ENCODE measurements at places on chromosomes 1 and 21.

GRCh38 chr1:8670371-8670818 is 147.0 kb downstream of the RERE start:
- DNase-seq: no peak

DNA sequence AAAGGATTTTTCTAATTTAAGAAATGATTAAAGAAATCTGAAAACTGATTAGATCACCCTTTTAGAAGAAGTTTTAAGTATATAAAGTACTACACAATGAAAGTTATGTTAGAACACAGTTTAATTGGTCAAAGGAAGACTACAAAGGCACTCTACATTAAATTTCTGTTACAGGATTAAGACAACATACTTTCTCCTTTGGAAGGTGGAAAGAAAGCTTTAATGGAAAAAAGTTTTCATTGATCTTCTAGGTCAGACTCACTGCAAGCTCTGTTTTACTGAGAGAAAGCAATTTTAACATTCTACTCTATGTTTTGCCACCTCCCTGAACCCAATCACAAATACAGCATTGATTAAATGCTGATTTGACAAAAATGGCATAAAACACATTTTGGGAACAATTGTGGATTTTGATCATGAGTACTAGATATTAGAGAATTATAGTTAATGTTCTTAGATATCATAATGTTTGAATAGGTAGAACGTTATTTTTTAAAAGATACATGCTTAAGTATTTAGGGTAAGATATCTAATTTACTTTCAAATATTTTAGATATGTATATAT is 32.0 kb downstream of the WDR26 start:
- DNase-seq: no peak

- no peak for DNase-seq
Measured at GRCh38 chr1:205709059-205709398, 28.7 kb upstream of the SLC45A3 start.

DNA sequence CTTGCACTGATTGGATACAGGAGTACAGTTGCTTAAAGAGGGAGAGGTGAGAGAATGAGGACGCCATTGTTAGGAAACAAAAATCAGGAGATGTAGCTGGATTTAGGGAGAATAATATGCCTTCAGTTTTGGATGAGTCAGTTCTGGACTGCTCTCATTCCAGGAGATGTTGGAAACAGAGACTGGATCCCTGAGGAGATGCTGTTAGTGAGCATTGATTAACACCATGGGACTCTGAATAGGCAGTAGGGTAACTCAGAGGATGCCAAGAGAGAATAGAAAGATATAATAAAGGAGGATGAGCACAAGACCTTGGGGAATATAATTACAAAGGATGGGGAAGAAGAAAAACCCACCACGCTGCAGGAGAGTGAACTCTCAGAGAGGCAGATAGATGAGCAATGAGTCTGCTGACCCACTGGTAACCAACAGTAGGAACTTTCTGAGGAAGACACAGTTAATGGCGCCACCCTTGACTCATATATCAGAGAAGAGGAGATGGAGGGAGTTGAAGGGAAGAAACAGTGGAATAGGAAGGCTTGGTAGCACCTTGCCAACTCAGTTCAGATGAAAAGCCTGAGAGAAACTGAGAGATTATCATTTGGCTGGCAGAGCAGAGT is 10.5 kb downstream of the KCNJ15 start:
- no peak for DNase-seq

DNA sequence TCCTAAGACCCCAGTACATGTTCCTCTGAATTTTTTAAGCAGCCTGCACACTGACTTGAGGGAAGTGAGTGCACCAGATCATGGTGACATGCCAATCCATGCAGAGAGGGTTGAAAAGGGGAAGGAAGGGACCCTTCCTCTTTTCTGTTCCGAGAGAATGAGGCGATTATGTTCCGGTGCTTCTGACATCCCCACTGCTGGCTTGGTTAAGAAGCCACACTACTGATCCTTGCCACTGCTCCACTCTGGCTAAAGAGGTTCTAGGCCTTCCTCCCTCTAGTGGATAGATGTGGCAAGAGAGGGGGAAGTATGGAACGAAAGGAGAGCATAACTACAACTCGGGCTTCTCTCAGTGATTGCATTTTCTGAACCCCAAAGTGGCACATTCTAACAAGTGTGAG is 1.8 kb upstream of the CYB5R1 start:
- peak; percentile 9 for DNase-seq

- no peak for DNase-seq
Measured at GRCh38 chr21:31338908-31339368, 5.1 kb downstream of the TIAM1 start.

DNA sequence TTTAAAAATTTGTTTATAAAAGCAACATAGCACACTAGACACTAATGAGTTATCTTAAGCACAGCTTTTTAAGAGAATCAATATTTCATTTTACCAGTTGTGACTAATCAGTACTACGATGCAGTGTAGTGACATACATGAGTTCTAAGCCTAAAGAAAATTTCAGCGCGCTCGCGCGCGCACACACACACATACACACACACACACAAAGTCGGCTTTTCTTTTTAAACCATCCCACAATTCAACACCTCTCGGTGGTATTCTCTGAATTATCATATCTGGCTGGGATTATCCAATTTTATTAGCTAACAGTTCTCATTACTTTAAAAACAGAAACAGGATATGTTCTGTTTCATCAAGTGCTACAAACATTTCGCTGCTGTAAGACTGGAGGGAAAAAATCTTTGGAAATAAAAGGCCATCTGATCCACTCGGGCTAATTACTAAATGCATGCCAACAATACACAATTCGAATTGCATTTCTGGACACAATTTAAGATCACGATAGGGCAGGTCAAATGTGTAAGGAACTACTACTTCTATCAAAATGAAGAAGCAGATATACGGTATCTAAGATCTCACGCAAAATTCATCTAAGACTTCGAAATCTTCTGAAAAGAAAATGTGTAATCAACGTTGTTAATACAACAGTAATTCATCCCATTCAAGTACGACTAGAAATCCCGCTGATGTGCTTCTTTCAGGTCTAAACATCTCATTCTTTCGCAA is 1.2 kb downstream of the TUT4 start:
- no peak for DNase-seq

GRCh38 chr1:24919791-24920532 is 10.1 kb downstream of the RUNX3 start:
- peak; percentile 49 for DNase-seq

DNA sequence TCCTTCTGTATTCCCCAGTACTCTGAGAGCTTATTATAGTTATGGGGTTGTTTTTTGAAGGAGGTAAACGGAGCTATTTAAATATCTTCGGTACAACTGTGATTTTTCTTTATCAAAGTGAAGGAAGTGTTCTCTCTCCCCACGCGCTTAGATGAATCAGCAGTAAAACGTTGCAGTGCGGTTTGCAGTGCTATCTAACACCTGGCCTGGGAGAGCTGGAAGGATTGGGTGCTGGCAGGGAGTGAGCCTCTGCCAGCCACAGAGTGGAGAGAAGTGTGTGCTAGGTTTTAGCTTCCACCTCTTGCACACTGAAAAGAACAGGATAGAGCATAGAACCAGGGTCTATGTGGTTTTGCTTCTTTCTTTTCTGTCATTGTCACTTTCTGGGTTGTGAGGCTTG is 165.9 kb downstream of the SDCCAG8 start:
- DNase-seq: peak; percentile 17

- no peak for DNase-seq
Measured at GRCh38 chr1:152928671-152929070, 18.3 kb upstream of the SPRR5 start.

- DNase-seq: no peak
Measured at GRCh38 chr1:31488528-31488927, 75.5 kb downstream of the SERINC2 start.

DNA sequence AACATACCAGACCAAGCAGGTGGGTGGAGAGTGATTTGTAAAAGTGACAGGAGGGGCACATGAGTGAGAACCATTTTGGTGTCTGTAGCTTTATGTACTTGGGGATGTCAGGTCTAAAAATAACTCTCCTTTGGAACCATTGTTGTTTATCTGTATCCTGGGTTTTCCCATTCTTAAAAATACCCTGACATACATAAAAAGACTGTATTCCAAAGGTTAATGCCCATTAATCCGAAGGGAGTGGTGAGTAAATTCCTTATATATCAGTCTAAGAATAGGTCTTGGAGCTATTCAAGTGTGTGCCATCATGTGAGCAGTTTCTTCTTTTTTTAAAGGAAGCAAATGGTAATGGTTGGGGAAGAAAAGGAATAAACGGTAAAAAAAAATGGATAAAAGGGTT is 117.5 kb downstream of the TGFB2 start:
- DNase-seq: no peak

- DNase-seq: no peak
Measured at GRCh38 chr1:224629965-224630364, 13.8 kb downstream of the CNIH3 start.

DNA sequence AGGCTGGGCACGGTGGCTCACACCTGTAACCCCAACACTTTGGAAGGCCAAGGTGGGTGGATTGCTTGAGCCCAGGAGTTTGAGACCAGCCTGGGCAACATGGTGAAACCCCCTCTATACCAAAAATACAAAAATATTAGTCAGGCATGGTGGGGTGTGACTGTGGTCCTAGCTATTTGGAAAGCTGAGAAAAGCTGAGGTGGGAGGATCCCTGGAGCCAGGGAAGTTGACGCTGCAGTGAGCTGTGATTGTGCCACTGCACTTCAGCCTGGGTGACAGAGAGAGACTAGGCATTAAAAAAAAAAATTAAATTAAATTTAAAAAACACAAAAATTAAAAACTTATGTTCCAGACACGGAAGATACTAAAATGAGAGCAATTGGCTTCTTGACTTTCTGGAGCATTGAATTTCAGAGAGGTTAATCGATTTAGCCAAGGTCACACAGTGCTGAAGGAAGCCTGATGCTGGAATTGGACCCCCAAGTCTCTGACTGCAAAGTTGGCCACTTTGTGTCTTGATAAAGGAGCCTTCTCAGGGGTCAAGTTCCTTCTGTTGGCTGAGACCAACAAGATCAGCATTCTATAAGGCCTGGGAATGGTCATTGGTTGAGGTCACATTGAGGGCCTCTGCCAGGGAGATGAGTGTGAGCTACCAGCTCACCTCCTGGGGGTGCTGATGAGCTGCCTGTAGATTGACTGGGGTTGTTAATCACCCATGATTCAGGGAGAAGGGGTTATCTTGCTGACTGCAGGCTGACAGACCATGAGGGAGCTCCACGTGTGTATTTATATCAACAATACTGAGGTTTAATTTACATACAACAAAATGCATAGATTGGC is 54.3 kb downstream of the RPS6KA1 start:
- DNase-seq: peak; percentile 44

DNA sequence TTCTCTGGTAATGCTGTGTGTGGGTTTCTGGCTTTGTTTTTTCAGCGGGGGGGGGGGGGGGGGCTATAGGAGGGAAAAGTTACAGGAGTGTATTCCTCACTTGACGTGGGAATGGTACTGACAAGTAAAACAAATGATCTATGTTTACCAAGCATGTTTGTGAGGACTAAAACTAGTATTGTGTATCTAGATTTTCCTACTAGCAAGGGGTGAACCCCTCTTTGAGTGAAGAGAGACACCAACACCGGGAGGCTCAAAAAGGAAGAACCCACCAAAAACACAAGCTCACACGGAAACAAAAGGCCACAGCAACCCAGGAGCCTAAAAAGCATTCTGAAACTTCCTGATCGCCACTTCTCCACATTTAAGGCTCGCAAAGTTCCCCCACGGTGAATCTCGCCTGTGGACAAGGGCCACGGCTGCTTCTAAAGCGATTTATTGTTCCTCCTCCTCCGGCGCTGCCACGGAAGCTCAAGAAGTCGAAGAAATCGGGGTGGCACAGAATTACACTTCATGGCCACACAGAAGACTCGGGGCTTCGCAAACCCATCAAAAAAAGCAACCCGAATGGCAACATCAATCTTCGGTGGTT is 703 bp downstream of the PUM1 start:
- no peak for DNase-seq

- DNase-seq: no peak
Measured at GRCh38 chr1:3011127-3011526, 10.1 kb upstream of the ACTRT2 start.

Measured in stimulated activated CD4-positive, alpha-beta T cell treated with anti-CD3 and anti-CD28 coated beads, Interleukin-4, amount 100 ng/mL, for 48 hours (primary cell).